ENCODE measurements at places on chromosomes 2 and 18.

DNA sequence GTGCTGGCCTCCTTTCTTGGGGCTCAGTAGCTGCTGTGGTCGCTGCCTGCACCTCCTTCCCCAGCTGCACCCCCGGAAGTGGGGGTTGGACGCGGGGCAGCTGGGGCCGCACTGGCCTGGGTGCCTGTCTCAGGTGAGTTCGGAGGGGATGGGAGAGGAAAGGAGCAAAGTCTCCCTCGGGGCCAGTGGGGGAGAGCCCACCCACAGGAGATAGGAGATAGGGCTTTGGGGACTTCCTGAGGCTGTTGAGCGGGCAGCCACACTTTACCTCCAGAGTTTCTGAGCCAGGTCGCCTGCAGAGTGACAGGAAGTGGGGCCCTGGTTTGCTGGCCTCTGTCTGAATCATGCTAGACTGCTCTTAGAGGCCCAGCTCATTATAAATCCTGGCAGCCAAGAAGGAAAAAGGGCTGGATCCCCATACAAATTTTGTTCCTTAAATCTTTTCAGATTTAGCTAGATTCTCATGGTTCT lies 8.1 kb downstream of the MBP start:
- DNase-seq, result peak; percentile 36

- DNase-seq, result no peak
These were observed 27.8 kb downstream of the CRACDL start for GRCh38 chr2:98907966-98908905.

DNA sequence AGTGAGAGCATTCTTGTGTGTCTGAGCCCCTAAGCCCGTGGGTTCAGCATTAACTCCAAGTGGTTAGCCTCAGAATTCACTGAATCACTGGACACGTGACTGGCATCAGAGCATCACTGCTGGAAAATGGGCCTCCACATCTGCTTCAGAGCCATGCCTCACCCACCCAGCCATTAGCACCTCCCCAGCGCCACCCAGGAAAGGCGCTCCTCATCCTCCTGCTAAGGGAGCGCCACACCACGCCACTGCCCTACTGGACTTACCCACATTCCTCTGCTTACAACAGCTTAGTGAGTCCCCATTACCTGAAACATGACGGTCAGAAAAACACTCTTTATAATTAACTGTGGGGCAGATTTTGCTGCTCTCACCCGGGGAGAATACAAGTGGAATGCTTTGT lies 442.6 kb upstream of the MYT1L start:
- DNase-seq, result no peak

- DNase-seq, result no peak
These were observed 18.1 kb downstream of the CCDC141 start for GRCh38 chr2:179031731-179032408.

DNA sequence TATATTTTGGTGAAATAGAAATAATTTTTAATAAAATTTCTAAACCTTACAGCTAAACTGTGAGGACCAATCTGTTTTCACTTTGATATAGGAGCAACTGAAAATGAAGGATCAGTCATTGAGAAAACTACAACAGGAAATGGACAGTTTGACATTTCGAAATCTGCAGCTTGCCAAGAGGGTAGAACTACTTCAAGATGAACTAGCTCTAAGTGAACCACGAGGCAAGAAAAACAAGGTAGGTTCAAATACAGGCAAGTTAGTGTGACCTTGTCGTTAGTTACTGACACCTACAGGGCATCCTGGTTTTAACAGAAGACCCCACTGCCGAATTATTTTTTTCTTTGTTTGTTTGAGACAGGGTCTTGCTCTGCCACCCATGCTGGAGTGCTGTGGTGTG lies 75.5 kb upstream of the STON1 start:
- no peak for DNase-seq

DNA sequence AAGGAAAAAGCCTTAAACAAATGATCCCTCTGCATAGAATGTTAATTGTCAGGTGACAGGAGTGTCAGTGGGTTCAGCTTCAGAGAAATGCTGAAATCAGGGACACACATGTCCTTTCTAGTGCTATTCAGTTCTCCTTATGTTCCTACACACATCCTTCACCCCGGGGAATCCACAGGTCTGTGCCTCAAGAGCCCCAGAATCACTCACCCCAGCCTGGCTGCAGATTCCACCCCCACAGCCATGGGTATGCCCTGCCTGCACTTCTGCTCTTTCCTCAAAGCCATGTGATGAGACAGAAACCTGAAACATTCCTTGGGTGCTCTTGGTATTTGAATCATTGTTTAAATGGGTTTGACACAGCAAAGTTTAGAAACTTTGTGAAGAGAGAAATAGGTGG lies 27.4 kb upstream of the FZD7 start:
- no peak for DNase-seq

- no peak for DNase-seq
These were observed 116.2 kb upstream of the SOX11 start for GRCh38 chr2:5576015-5576414.

- no peak for DNase-seq
These were observed 252.5 kb downstream of the XIRP2 start for GRCh38 chr2:167140767-167141166.

- no peak for DNase-seq
These were observed 49.6 kb downstream of the GALNT14 start for GRCh38 chr2:31088504-31089195.

GRCh38 chr2:54122939-54123338 lies 7.5 kb downstream of the ACYP2 start:
- no peak for DNase-seq

DNA sequence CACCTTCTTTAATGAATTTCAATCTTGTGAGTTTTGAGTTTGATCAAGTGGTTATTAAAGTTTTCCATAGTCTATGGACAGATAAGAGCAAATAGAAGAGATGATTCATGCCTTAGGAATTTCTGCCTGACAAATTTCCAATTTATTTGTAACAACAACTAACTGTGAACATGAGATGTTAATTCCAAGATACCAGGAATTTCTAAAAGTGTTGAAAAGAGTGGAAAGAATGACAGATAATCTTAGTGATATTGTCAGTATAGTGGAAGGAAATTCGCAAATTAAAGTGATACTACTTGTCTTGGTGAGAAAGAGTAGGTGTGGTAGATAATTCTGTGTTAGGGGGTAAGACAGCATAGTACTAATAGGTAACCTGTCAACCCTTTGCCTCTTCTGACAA lies 82.4 kb downstream of the AGPS start:
- no peak for DNase-seq

DNA sequence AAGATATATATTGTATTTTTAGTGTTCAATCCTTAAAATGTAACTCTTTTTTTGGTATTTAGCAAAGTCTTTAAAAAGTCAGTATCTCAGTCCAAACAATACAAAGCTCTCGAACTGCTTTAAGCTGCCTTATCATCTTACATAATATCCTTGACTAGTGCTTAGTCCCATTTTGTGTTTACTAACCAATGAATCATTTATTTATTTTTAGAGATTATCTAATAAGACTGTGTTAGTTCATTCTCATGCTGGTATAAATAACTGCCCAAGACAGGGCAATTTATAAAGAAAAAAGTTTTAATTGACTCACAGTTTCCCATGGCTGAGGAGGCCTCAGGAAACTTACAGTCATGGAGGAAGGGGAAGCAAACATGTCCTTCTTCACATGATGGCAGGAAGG lies 248.3 kb upstream of the KYNU start:
- no peak for DNase-seq

GRCh38 chr2:111519071-111519470 lies 364.9 kb downstream of the ANAPC1 start:
- DNase-seq, result no peak

DNA sequence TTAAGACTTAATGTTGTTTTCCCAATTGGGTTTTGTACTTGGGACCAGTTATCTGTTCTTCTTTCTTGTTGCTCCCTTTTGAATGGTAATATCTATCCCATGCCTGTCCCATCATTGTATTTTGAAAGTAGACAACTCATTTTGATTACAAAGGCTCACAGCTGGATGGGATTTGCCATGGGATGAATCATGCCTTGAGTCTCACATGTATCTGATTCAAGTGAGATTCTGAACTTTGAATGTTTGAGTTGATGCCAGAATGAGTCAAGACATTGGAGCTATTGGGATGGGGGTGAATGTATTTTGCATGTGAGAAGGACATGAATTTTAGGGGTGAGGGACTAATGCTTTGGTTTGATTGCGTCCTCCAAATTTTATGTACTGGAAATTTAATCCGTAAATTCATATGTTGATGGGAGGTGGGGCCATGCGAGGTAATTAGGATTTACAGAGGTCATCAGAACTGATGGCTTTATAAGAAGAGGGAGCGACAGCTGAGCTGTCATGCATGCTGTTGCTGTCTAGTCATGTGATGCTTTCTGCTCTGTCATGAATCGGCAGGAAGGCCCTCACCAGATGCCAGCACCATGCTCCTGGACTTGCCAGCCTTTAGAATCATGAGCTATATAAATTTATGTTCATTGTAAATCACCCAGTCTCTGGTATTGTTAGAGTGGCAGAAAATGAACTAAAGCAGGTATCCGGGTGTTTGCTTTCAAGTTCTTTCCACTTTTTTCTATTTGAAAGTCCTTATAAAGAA lies 741.3 kb upstream of the RAB6C start:
- no peak for DNase-seq

DNA sequence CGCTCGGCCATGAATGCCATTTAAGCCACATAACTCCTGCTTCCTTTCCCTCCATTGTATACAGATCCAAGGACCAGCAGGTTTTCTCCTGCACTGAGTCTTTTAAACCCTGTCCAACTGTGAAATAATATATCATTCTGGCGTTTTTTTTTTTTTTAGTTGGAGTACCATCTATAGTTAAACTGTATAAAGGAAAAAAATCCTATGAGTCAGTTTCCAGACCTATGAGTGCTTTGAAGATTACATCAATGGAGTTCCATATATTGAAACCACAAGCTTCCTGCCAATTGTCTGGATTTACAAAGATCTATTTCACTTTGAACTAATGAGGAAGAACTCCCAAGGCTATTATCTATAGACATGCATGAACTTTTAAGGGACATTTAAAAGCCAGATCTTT lies 2.4 kb upstream of the MALT1 start:
- no peak for DNase-seq

DNA sequence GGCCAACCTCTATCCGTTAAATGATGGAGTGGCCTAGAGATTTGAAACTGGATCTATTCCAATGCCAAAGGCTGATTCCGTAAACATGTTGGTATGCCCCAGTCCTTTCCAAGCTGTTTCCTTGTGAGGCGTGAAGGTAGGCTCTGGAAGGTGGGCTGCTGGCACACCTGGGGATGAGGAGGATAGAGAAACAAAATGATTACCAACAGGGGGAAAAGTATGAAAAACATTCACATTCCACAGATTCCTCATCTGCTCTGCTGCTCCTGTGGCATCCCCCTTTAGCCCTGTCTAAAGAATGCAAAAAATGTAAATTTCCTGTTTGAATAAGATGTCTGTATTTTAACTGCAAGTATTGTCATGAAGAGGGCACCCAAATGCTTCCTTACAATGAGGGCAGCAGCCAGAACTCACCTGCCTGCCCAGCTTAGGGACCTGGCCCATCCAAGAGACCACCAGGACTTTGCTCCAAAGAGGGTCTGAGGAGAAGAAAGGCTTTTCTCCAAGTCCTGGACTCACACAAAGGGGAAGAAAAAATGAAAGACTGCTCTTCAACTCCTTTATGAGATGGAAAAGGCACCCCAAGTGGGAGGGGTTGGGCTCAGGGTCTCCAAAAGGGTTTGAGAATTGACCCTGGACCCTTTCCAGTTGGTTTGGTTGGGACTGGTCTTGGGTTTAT lies 132.3 kb upstream of the PELI1 start:
- DNase-seq, result no peak

- no peak for DNase-seq
These were observed 205.5 kb upstream of the SP5 start for GRCh38 chr2:170509452-170510193.

GRCh38 chr2:105337122-105338019 lies at the start of gene C2orf49:
Gene C2orf49 (plus strand): TSS chr2:105337540. CDS start chr2:105337588, 48 bp downstream.
- DNase-seq, result peak; percentile 82

- no peak for DNase-seq
These were observed 256.0 kb downstream of the DCDC2C start for GRCh38 chr2:3959372-3959771.
